Endothelial cell of coronary artery (primary cell): ENCODE measurements at places on chromosomes 16 and 17. TPM values are rescaled to one million over a fixed set of nuclear protein-coding genes. Genes with fewer than 3 reads are reported as not detected.

Gene HIC1
- total RNA-seq: 18.6 and 41.0 TPM in 2 replicates

Gene NEUROD2
- total RNA-seq: not detected in 2 replicates

Gene KRTAP9-4
- not detected in 2 replicates for total RNA-seq

Gene CLEC18B
- 0.18 and 0.28 TPM in 2 replicates for total RNA-seq

Gene CDH1
- total RNA-seq: not detected in 2 replicates

Gene ARHGAP23
- 33.7 and 56.2 TPM in 2 replicates for total RNA-seq

Gene GSG1L2
- total RNA-seq: not detected in 2 replicates

Gene HOXB3
- total RNA-seq: 9.1 and 12.2 TPM in 2 replicates

Gene SALL1
- under 0.01 TPM in 1 of 2 replicates, not detected in the other for total RNA-seq
